CD4-positive, alpha-beta T cell treated with Interleukin-6 at 100 ng/mL for 8 hours (primary cell): ENCODE measurements at places on chromosomes 1 and 21.

- DNase-seq = no peak
Measured at GRCh38 chr1:14466006-14466405, 132.5 kb upstream of the KAZN start.

DNA sequence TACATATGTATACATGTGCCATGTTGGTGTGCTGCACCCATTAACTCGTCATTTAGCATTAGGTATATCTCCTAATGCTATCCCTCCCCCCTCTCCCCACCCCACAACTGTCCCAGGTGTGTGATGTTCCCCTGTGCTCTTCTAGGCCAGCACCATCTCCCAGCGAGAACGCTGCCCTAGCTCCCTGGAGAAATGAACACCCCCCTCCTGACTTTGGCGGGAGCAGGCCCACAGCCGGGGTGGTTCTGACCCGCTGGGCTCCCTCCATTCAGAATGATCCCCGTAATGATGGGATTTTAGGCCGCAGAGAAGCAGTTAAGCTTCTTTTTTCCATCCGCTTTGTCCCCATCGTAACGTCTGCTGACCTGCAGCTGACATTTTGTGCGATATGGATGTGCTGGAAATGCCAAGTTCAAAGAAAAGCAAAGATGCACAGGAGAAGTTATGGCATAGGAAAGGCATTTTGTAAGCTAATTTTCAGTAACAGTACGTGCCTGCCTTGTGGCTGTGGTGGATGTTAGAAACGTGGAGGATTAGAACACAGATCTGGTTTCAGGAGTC, 39.3 kb downstream of the ELK4 start:
- DNase-seq = no peak

GRCh38 chr1:108533351-108534083, 26.4 kb upstream of the EEIG2 start:
- DNase-seq = no peak

DNA sequence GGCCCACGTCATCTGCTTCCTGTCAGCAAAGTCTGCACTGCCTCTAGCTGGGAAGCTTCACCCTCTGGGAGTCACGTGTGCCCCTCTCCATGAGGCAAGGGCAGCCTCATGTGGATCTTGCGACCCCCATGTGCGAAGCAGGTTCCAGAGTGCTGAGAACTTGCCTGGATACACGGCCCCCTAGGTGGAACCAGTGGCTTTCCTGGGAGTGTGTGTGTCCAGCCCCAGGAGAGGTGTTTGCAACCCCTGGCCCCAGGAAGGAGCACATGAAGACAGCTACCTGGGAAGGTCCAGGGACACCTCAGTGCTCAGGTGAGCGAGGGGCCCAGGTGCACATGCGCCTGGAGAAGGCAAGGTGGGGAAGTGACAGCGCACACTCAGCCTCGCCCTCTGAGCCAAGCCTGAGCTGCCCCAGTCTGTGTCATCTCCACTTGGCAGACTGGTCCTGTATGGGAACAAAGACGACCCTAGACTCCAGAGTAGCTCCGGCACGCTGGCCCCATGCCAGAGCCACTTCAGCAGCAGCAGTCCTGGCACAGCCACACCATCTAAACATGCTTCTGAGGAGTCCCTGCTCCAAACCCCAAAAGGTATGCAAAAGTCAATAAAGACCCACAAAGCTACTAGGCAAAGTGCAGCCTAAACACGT, 8.9 kb downstream of the LSS start:
- no peak for DNase-seq

DNA sequence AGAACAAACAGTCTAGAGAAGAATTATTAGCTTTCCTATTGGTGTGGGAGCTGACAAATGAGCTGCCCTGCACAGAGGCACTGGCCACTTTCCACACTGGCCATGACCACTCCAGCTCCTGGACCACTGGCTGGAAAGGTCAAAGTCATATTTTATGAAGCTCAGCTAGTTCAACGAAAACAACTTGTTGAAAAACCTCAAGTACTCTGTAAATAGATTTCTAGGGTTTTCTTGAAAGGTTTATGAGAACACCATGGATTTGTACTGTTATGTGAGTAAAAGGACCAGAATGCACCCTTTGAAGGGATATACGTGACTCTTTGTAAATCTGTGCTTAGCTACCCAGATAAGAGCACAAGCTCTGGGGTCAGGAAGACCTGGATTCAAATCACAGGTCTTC, 54.5 kb upstream of the FGGY start:
- no peak for DNase-seq

DNA sequence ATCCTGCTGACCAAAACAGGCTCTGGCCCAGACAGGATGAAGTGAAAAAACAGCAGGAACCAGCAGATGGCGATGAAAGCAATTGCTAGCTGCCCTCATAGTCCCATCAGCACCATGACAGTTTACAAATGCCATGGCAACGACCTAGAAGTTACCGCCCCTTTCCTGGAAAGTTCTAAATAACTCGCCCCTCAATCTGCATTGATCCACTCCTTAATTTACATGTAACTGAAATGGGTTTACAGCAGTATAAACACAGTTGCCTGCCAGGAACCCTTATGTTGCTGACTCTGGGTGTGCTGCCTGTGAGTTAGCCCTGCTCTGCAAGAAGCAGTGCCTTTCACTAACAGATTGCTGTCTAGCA, 65.5 kb upstream of the CR1L start:
- DNase-seq = peak; percentile 22

GRCh38 chr1:57281324-57281723, 142.5 kb downstream of the DAB1 start:
- no peak for DNase-seq

GRCh38 chr1:153429266-153430165, 13.2 kb downstream of the S100A7A start:
- no peak for DNase-seq

- no peak for DNase-seq
Measured at GRCh38 chr1:33312413-33312749, 8.5 kb downstream of the A3GALT2 start.
